ENCODE measurements at places on chromosomes 4 and X.

DNA sequence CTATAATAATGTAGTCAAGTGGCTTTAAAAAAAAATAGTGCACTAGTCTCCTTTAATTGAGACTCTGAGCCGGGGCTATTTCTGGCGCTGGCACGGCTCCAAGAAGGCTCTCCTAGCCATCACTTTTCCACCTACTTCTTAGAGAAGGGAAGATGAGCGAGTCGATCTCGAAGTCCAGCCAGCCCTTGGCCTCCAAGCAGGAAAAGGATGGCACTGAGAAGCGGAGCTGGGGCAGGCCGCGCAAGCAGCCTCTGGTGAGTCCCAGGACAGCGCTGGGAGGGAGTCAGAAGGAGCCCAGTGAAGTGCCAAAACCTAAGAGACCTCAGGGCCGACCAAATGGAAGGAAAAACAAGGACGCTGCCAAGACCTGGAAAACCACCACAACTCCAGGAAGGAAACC lies 531.9 kb downstream of the MAGEB5 start:
- DNase-seq = no peak

- no peak for DNase-seq
Observed at GRCh38 chr4:138494931-138495330, 252.8 kb upstream of the SLC7A11 start.

DNA sequence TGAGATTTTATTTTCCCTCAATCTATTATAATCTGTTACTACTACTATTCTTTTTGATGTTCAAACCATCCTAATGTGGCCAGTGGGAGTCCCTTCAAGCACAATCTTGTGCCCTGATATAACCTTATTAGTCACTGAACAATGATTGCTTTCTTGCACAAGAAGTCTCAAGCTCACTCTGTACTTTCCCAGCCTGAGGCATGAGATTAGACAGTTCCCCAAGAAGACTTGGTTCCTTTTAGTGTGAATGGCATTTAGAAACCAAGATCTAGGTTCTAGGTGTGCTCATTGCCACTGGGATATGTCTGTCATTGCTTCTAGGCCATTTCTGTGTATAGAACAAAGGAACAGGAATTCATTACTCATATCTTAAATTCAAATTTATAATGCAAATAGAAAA lies 28.0 kb upstream of the RBM41 start:
- no peak for DNase-seq

DNA sequence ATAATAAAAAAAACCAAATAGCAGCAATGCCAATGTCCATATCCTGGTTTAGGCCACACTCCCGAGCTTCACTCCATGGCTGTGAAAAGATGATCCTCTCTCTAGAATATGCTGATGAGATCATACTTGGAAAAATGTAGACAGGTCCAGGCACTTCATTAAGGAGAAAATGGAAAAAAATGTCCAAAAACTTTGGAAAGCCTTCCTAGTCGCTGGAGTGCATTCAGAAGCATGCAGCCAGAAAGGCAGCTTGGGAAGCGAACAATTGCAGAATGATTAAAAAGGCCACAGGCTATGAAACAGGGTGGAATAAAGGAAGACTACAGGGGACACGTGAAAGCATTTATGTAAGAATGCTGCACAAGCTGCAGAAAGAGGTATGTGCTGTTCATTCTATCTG lies 165.6 kb upstream of the HCCS start:
- DNase-seq = no peak

DNA sequence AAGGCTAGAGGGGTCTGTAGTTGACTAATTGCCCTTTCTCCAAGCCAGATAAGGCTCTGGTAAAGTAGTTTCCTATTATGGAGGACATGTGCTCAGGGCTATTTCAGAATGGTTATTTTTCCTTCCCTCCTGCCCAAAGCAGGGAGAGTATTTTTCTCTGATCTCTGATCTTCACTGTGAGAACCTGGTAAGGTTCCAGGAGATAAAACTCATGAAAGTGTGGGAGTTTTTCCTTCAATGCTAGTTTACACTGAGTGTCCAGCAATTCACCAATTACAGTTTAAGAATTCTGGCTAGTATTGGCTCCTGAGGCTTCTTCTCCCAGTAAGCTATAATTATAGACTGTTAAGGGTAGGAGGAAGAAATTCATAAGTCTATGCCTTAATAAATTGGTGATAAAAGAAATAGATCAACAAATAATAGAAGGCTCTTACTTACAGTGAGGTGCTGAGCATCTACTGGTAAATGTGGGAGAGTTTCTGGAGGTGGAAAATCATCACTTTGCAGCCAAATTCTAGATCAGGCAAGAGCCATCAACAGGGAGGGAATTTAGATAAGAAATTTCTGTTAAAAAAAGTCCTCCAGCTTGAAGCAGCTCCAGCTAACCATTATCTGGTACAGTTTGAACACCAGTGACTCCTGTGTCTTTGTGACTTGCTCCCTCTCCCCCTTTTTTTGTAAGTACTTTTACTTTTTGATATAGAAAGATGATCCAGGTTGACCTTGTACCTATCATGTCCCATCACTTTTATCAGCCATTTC lies 30.9 kb downstream of the CASP6 start:
- no peak for DNase-seq

- DNase-seq = no peak
Observed at GRCh38 chr4:185194924-185195888, 8.6 kb downstream of the CFAP97 start.

- DNase-seq = no peak
Observed at GRCh38 chrX:23662853-23663252, 4.4 kb upstream of the PRDX4 start.

- peak; percentile 42 for DNase-seq
Observed at GRCh38 chrX:51894697-51895336, 1.4 kb downstream of the MAGED1 start.

GRCh38 chrX:40095583-40096394 lies 2.0 kb downstream of the BCOR start:
- DNase-seq = no peak
